Esophagus squamous epithelium (tissue), 5 donors: ENCODE measurements at places on chromosomes 11 and 22.
A peak's percentile ranks its signal among the peaks of the same experiment; 100 is the strongest.

- H3K4me1 ChIP-seq = peaks cover 11% of the 10 kb centered on the region
- no peak overlapping the region for H3K27ac ChIP-seq
- no peak for DNase-seq
- no peaks in the 10 kb centered on the region for H3K27me3 ChIP-seq
- H3K4me3 ChIP-seq = no peak overlapping the region
Observed at GRCh38 chr11:13343067-13343466, 65.5 kb downstream of the BMAL1 start.

- H3K4me3 ChIP-seq = peak overlapping the region; percentile 72
- H3K27me3 ChIP-seq = no peaks in the 10 kb centered on the region
- DNase-seq = no peak
- peaks cover 57% of the 10 kb centered on the region for H3K4me1 ChIP-seq
- peak overlapping the region; percentile 97 for H3K27ac ChIP-seq
Observed at GRCh38 chr11:820655-821511, 2.2 kb downstream of the PNPLA2 start.

GRCh38 chr11:119680541-119681360 lies 48.2 kb downstream of the NECTIN1 start:
- H3K27me3 ChIP-seq = no peaks in the 10 kb centered on the region
- H3K4me1 ChIP-seq = peaks cover 57% of the 10 kb centered on the region
- peaks cover 43% of the 10 kb centered on the region for H3K36me3 ChIP-seq
- no peak for DNase-seq
- H3K27ac ChIP-seq = peak overlapping the region; percentile 94

GRCh38 chr11:62068730-62069129 lies 55.1 kb upstream of the INCENP start:
- H3K4me3 ChIP-seq = no peak overlapping the region
- DNase-seq = no peak
- no peaks in the 10 kb centered on the region for H3K4me1 ChIP-seq
- H3K27ac ChIP-seq = no peak overlapping the region

DNA sequence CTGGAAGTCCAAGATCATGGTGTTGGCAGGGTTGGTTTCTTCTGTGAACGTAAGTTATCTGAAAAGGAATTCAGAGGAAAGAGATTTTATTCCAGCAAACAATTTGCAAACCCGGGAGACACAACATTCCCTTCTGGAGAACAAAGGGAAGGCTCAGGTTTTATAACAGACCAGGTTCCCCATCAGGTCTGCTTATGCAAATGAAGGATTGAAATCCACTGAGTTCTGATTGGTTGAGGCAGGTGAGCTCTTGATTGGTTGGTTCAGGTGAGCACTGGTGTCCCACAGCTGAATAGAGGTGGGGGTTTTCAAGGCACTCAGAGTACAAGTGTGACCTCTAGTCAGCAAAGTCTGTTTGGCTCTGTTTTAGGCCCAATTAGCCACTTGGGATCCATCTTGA lies 1306.8 kb downstream of the TBC1D22A start:
- H3K27me3 ChIP-seq = no peaks in the 10 kb centered on the region

- no peak overlapping the region for H3K4me3 ChIP-seq
- no peak overlapping the region for H3K27ac ChIP-seq
- no peak for DNase-seq
- no peaks in the 10 kb centered on the region for H3K36me3 ChIP-seq
- H3K4me1 ChIP-seq = peaks cover 19% of the 10 kb centered on the region
Observed at GRCh38 chr11:77064648-77065217, 2.0 kb upstream of the CAPN5 start.

DNA sequence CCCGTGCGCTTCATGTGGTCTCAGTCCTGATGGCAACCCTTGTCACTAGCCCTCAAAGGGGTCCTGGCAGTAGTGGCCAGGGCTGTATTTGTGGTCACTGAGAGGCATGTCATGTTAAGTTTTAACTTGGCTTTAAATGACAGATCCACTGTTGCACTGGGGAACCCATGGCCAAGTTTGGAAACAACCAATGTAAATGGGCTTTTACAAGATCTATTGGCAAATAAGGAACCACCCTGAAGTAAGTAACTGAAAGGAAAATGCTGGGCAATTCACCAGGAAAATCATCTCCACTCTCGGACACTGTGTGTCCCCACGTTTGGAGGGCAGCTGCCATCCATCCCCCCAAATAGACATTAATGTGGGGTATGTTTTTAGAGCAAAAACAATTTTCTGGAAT lies 8.4 kb downstream of the YPEL1 start:
- DNase-seq = no peak
- H3K4me3 ChIP-seq = no peak overlapping the region
- no peaks in the 10 kb centered on the region for H3K4me1 ChIP-seq

GRCh38 chr22:37244922-37245722 lies 1.1 kb upstream of the RAC2 start:
- H3K4me1 ChIP-seq = no peaks in the 10 kb centered on the region
- DNase-seq = no peak
- peak overlapping the region; percentile 77 for H3K27ac ChIP-seq
- no peaks in the 10 kb centered on the region for H3K36me3 ChIP-seq

DNA sequence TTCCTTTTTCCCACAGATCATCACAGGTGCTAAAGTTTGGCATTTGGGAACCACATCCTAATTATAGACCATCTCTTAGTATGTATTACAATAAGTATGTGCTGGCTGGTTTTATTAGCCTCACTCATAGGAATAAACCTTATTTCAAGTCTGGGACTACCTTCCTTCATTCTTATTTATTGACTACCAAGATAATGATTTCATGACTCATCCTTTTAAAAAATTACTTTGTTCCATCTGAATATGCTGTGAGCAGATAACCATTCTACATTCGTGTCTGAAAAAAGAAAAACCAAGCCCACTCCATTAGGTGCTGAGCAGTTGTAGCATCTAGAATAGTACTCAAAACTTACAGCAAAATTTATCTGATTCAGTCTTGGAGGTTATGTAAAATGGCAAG lies 12.3 kb downstream of the TNRC6B start:
- no peaks in the 10 kb centered on the region for H3K27me3 ChIP-seq
- peaks cover 56% of the 10 kb centered on the region for H3K4me1 ChIP-seq
- no peaks in the 10 kb centered on the region for H3K36me3 ChIP-seq
- no peak overlapping the region for H3K27ac ChIP-seq
- H3K4me3 ChIP-seq = no peak overlapping the region
- no peak for DNase-seq

GRCh38 chr22:45673482-45674175 lies 2.0 kb downstream of the ATXN10 start:
- H3K4me3 ChIP-seq = no peak overlapping the region
- H3K4me1 ChIP-seq = peaks cover 19% of the 10 kb centered on the region
- no peak overlapping the region for H3K27ac ChIP-seq

DNA sequence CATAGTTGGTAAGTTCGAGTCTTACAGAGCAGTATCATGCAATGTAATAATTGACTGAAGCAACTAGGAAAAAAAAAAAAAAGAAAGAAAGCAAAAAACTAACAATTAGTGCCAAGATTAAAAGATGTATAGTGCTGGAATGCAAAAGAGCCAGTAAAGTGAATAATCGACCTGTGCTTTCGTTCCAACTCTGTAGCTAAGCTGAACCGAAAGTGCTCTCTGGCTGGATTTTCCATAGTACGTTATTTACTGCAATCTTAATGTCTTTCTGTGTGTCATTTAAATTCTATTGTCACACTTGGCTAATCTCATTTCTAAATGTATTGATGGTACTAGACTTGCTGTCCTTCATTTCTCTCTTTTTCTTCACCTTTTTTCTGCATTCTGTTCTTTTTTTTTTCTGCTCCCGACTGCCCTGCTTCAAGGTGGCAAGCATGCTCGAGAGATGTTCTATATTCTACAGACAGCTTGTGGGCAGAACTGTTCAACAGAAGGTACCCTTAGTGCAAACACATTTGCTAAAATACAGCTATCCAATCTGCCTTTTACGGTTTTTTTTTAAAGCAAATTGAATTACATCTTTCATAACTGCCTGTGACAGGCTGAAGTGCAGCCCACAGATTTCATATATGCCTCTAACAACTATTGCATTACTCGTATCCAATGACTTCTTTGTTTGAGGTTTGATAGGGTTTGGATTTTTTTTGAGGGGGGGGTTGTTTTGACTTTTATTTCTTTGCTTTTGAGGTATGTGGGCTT lies 204.2 kb upstream of the MTNR1B start:
- no peaks in the 10 kb centered on the region for H3K27me3 ChIP-seq
- no peak overlapping the region for H3K4me3 ChIP-seq
- no peak for DNase-seq
- H3K4me1 ChIP-seq = no peaks in the 10 kb centered on the region
- no peak overlapping the region for H3K27ac ChIP-seq

- no peak overlapping the region for H3K4me3 ChIP-seq
- H3K36me3 ChIP-seq = no peaks in the 10 kb centered on the region
- H3K27ac ChIP-seq = no peak overlapping the region
- H3K4me1 ChIP-seq = no peaks in the 10 kb centered on the region
Observed at GRCh38 chr11:10918275-10918674, 60.4 kb upstream of the ZBED5 start.

GRCh38 chr11:105861225-105861624 lies 160.8 kb downstream of the MSANTD4 start:
- H3K4me3 ChIP-seq = no peak overlapping the region
- no peaks in the 10 kb centered on the region for H3K4me1 ChIP-seq
- H3K27ac ChIP-seq = no peak overlapping the region
- DNase-seq = no peak
- no peaks in the 10 kb centered on the region for H3K36me3 ChIP-seq
- H3K27me3 ChIP-seq = no peaks in the 10 kb centered on the region

GRCh38 chr11:19718051-19718450 lies 5.4 kb downstream of the NAV2 start:
- no peaks in the 10 kb centered on the region for H3K36me3 ChIP-seq
- H3K4me3 ChIP-seq = no peak overlapping the region
- DNase-seq = no peak

GRCh38 chr11:75557666-75558494 lies 4.2 kb upstream of the SERPINH1 start:
- H3K36me3 ChIP-seq = no peaks in the 10 kb centered on the region
- H3K27ac ChIP-seq = peak overlapping the region; percentile 95
- DNase-seq = no peak

- no peaks in the 10 kb centered on the region for H3K36me3 ChIP-seq
- DNase-seq = no peak
- H3K4me3 ChIP-seq = no peak overlapping the region
- no peaks in the 10 kb centered on the region for H3K27me3 ChIP-seq
Observed at GRCh38 chr22:31509061-31509762, 12.9 kb downstream of the SFI1 start.

GRCh38 chr11:614623-615503 lies 887 bp downstream of the IRF7 start:
- no peak for DNase-seq
- peak overlapping the region; percentile 98 for H3K27ac ChIP-seq
- peak overlapping the region; percentile 58 for H3K4me3 ChIP-seq
- H3K36me3 ChIP-seq = peaks cover 32% of the 10 kb centered on the region
- H3K4me1 ChIP-seq = peaks cover 58% of the 10 kb centered on the region

DNA sequence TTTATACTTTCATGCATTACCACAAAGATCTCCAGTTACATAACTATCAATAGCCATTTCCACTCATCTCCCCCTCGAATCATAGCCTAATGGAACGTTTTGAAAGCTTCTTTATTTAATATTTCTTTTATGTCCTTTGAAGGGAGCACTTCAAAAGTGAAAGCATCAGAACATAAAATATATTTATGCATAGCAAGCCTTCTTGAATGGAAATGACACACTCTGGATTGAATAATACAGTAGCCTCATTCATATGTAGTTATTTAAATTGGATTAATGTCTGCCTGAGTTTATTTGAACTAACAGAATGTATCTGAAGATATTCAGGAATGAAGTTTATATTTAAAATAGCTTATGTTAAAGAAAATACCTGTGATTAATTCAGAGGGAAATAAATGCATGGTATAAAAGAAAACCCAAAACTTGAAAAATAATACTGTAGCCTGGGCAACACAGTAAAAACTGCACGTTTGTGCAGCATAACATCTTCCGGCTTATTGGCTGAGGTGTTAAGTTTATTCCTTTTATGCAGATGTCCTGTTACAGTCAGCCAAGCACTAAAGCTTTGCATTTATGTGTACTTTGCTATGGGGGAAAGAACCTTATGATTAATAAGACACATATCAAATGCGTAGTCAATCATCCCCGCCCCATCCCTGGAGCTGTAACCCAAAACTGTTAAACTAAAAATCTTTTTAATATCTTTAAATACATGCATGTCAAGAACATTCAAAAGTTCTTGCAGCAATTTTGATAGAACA lies 22.0 kb downstream of the OOSP3 start:
- H3K27me3 ChIP-seq = no peaks in the 10 kb centered on the region
- H3K4me1 ChIP-seq = no peaks in the 10 kb centered on the region
- H3K27ac ChIP-seq = no peak overlapping the region
- H3K36me3 ChIP-seq = no peaks in the 10 kb centered on the region

- no peak for DNase-seq
- no peaks in the 10 kb centered on the region for H3K36me3 ChIP-seq
- H3K27ac ChIP-seq = peak overlapping the region; percentile 74
- no peaks in the 10 kb centered on the region for H3K27me3 ChIP-seq
Observed at GRCh38 chr11:104917271-104918112, 19.2 kb upstream of the CASP12 start.

GRCh38 chr11:113410414-113411135 lies 23.0 kb downstream of the ANKK1 start:
- H3K36me3 ChIP-seq = no peaks in the 10 kb centered on the region
- no peak overlapping the region for H3K4me3 ChIP-seq
- no peaks in the 10 kb centered on the region for H3K4me1 ChIP-seq
- DNase-seq = no peak

DNA sequence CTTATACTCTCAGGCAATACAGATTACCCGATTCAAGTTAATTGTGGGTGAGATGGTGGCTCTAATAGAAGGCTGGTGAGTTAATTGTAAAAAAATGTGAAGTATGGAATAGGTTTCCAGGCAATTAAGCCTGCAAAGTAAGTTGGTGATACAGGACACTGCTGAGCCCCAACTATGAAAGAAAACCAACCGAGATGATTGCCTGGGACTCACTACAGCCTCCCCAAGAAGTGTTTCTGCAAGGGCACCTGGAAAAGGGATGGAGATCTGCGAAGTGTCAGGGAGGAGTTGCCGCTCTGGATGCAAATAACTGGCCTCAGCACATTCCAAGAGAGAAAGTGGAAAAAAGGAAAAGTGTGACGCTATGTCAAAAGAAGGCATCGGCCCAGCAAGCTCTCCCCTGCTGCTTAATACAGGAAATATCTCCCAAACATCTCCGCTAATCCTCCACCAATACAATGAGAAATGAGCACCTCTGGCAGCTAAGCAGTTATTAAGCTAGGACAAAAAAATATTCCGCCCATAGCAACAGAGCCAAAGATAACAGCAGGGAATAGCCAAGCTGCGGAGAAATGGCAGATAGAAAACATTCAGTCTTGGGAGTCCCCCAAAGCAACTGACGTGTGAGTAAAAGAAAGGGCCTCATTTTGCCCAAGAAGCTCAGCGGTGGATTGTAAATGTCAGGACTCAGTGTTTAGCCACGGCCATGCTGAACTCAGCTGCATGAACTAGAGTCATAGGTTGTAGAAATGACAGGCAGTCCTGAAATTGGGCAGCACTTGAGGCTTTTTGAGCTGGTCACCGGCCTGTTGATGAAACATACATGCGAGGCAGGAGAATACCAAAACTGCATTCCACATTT lies 133.7 kb downstream of the SNX19 start:
- H3K36me3 ChIP-seq = no peaks in the 10 kb centered on the region
- no peak for DNase-seq
- peak overlapping the region; percentile 18 for H3K27ac ChIP-seq
- H3K4me3 ChIP-seq = no peak overlapping the region
- H3K4me1 ChIP-seq = no peaks in the 10 kb centered on the region
- no peaks in the 10 kb centered on the region for H3K27me3 ChIP-seq

GRCh38 chr11:6599449-6599848 lies 4.0 kb downstream of the RRP8 start:
- H3K4me1 ChIP-seq = peaks cover 21% of the 10 kb centered on the region
- no peak overlapping the region for H3K4me3 ChIP-seq
- no peak overlapping the region for H3K27ac ChIP-seq
- H3K27me3 ChIP-seq = no peaks in the 10 kb centered on the region
- peaks cover 9% of the 10 kb centered on the region for H3K36me3 ChIP-seq
